CD4-positive, alpha-beta T cell (primary cell): ENCODE measurements at places on chromosomes 1 and 21.

DNA sequence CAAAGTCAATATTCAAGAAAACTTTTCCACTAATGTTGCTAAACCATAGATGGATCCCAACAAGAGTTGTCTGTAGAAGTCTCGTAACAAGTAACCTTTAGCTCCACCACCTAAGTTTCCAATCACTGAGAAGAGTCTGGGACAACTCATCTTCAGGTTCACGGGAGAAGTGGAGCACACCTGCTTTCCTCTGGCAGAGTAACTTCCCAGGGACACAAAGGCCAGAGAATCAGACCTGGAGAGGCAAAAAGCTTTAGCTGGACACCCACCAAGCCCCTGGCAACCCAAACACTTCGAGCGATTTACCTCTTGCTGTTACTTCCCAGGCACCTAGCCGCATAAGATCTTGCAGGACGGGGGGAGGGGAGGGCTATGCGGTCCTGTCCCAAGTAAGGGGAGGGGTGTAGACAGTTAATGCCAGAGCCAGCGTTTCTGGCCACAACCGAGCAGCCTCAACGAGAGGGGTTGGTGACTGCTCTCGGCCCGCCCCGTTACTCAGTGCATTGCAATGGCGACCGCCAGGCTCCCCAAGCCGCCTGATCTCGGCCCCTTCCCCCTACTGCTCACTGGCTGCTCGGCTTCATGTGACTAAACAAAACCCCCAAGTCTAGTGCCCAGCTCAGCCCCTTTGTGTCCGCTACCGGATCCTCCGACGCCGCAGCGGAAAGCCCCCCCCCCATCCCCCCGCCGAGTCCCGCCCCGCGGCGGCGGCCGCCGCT is 709 bp downstream of the ZNF644 start:
- peak; percentile 39 for DNase-seq

DNA sequence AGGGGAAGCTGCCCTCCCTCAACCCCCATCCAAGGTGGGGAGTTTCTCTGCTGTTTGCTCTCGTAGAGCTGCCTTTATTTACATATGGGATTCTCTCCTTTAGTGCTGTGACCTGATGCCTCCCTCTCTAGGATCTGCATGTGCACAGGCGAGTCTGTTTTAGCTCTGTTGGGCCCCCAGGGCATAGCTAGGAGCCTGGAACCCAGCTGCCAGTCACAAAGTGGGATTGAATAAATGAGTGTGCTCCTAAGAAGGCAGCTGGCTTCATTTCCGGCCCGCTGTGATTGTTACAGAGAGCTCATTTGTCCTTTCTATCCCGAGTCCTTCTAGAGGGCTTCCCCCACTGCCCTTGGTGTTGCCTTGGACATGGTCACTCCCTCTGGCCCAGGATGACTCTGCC is 176.6 kb downstream of the GRIK3 start:
- no peak for DNase-seq

GRCh38 chr1:20138961-20139550 is at the start of gene PLA2G2F:
TSS of gene PLA2G2F (plus strand) at chr1:20139323. CDS start at chr1:20139428, 105 bp downstream.
- no peak for DNase-seq

GRCh38 chr1:161158316-161159010 is 837 bp upstream of the USP21 start:
- no peak for DNase-seq

DNA sequence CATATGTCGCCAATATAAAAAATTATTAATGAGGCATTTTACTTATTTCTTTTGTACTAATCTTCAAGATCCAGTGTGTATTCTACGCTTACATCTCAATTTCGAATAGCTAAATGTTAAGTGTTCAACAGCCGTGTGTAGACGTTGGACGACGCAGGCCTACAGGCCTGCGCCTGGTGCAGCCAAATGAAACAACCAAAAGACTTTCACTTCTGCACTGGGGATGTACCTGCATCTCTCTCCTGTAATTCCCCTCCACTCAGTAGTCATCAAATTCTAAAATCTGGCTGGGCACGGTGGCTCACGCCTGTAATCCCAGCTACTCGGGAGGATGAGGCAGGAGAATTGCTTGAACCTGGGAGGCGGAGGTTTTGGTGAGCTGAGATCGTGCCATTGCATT is 76.8 kb upstream of the HNRNPU start:
- no peak for DNase-seq

GRCh38 chr1:65564493-65564892 is 144.0 kb downstream of the LEPR start:
- DNase-seq = no peak

DNA sequence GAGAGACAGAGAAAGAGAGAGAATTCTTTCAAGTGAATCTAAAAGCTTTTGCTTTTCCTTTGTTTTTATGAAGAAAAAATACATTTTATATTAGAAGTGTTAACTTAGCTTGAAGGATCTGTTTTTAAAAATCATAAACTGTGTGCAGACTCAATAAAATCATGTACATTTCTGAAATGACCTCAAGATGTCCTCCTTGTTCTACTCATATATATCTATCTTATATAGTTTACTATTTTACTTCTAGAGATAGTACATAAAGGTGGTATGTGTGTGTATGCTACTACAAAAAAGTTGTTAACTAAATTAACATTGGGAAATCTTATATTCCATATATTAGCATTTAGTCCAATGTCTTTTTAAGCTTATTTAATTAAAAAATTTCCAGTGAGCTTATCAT is 117.6 kb downstream of the PTPRC start:
- DNase-seq = no peak
